ENCODE measurements at places on chromosomes 13 and 19.

- DNase-seq = peak; percentile 5
These were observed 333.9 kb downstream of the UQCRFS1 start for GRCh38 chr19:28878862-28879566.

- no peak for DNase-seq
These were observed 20.6 kb downstream of the BRSK1 start for GRCh38 chr19:55304279-55304978.

- DNase-seq = no peak
These were observed 14.6 kb downstream of the AKAP8L start for GRCh38 chr19:15404097-15404779.

GRCh38 chr13:113852536-113853517, 11.0 kb downstream of the GAS6 start:
- DNase-seq = no peak

DNA sequence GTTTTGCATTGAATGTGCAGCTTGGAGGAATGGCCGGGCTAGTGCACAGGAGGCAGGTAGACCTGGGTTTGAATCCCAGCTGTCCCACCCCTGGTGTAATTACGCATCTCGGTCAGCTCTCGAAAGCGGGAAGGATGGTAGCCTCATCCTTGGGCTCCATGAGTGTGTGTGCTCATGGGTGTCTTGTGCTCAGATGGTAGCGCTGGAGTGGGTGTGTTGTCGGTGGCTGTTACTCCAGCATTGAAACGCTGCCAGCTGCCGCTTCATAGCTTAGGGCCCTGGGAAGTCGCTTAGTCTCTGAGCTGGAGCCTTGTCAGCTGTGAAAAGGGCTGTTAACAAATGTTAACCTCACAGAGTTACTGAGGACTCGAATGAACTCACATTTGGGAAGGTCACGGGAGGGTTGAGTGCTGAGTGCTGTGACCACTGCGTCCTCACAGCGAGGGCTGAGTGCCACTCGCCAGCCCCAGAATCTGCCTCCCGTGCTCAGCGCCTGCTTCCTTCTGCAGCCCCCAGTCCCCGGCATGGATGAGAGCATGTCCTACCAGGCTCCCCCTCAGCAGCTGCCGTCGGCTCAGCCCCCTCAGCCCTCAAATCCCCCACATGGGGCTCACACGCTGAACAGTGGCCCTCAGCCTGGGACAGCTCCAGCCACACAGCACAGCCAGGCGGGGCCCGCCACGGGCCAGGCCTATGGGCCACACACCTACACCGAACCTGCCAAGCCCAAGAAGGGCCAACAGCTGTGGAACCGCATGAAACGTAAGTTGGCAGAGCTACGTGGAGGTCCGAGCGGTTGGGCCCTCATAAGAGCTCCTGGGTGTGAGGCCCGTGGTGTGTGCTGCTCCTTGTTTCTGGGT, 5.2 kb downstream of the LENG8 start:
- no peak for DNase-seq

- DNase-seq = no peak
These were observed 168.3 kb downstream of the COL4A1 start for GRCh38 chr13:110138700-110139036.

DNA sequence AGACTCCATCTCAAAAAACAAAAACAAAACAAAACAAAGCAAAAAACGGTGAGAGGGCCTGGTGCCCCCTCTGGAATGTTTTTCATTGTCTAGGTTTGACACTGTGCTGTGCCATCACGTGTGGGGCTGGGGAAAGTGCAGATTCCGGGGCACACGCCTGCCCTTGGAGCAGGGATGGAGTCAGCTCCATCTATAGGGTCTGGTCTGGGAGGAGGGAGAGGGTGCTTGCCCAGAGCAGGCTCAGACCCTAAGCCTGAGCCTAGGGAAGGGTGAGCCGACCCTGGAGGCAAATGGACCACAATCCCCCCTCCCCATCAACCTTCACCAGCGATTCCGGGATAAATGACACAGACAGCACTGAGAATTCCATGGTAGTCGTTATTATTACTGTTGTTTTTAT, 10.9 kb upstream of the ZBTB32 start:
- DNase-seq = no peak

DNA sequence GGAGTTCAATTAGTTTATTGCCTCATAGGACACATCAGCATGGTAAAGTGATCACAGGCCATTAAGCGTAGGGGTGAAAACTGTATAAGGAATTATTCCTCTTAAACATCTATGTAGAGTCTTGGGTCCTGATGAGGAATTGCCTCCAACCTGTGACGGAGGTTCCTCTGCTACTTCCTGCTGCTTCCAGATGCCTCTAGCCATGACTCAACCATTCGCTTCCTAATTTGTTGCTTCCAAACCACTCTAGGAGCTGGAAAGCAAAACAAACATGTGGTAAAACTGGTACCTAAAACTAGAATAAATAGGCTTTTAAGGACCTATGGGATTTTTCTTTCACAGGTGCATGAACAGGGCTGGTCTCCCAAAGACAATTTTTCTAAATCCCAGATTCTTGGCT, 253.8 kb downstream of the KLF12 start:
- no peak for DNase-seq

- DNase-seq = peak; percentile 10
These were observed 1.4 kb downstream of the EFNB2 start for GRCh38 chr13:106533943-106534638.

Data from stimulated activated CD4-positive, alpha-beta T cell treated with anti-CD3 and anti-CD28 coated beads, TNF-alpha, amount 100 ng/mL, for 4 hours (primary cell).